ENCODE measurements at places on chromosomes 11 and 22. TPM values are rescaled to one million over a fixed set of nuclear protein-coding genes. Genes with fewer than 3 reads are reported as not detected.

The TBC1D10A gene
- 22.8 TPM for total RNA-seq

The NAALAD2 gene
- total RNA-seq = 2.5 TPM

The GRIA4 gene
- total RNA-seq = not detected

The CALCA gene
- total RNA-seq = not detected

The SPON1 gene
- 0.44 TPM for total RNA-seq

The ZMAT5 gene
- total RNA-seq = 28.4 TPM

The LIF gene
- 10.6 TPM for total RNA-seq

The TMEM191C gene
- total RNA-seq = 1.8 TPM

The CD6 gene
- not detected for total RNA-seq

The SLC37A2 gene
- 2.0 TPM for total RNA-seq

The GNAZ gene
- 0.87 TPM for total RNA-seq

The ZP1 gene
- total RNA-seq = 0.17 TPM

The OR10G7 gene
- total RNA-seq = not detected

The CNTN5 gene
- total RNA-seq = not detected

The NFAM1 gene
- under 0.01 TPM for total RNA-seq

The OR51L1 gene
- not detected for total RNA-seq

The TIGD3 gene
- total RNA-seq = not detected

The TRIM49 gene
- not detected for total RNA-seq

The OR52A1 gene
- total RNA-seq = not detected

The CD3D gene
- total RNA-seq = not detected

The OR52H1 gene
- total RNA-seq = 0.73 TPM

The OR5B21 gene
- not detected for total RNA-seq

The CLTCL1 gene
- 9.6 TPM for total RNA-seq

The OOSP4A gene
- not detected for total RNA-seq

The NCAM1 gene
- total RNA-seq = 0.15 TPM

The NXPE2 gene
- under 0.01 TPM for total RNA-seq

The OVOL1 gene
- not detected for total RNA-seq

The IGF2 gene
- under 0.01 TPM for total RNA-seq

The SNX32 gene
- 1.2 TPM for total RNA-seq

Data from smooth muscle cell of trachea (primary cell).